ENCODE measurements at places on chromosomes 3 and 15.

DNA sequence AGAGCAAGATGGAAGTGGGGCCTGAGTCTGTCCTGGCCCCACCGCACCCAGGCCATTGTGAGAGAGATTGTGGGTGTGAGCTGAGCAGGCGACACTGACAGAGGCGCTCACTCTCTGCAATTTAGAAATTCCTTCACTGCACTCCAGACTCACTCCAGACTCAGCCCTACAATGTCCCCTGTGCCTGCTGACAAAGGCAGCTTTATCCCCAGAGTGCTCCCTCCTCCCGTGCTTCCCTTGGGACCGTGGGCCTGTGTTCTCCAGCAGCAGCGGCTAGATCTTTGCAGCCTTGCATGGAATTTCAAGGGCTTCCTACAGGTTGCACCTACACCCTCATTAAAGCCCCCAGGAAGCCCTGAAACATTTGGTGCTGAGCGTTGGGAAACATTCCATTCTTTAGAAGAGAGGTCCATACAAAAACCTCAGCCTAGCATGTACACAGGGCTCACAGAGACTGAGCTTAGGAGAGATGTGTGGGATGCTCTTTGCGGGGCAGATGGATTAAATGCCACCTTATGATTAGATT, 1.3 kb upstream of the IL16 start:
- no peak for DNase-seq

DNA sequence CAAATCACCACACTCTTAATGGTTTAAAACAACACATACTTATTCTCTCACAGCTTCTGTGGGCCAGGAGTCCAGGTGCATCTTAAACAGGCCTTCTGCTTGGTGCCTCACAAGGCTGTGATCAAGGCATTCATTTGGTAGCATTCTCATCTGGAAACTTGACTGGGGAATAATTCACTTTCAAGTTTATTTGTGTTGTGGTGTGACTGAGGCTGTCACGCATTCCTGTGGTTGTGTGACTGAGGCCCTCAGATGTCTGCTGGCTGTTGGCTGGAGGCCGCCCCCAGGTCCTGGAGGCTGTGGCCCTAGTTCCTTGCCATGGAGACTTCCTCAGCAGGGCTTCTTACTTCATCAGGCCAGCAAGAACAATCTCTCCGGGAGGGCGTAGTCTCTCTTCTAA, 16.9 kb upstream of the FAM3D start:
- DNase-seq = peak; percentile 70

- no peak for DNase-seq
Measured at GRCh38 chr15:30044377-30044776, 38.4 kb upstream of the GOLGA8J start.

GRCh38 chr3:89974903-89975519, 867.6 kb downstream of the EPHA3 start:
- no peak for DNase-seq

DNA sequence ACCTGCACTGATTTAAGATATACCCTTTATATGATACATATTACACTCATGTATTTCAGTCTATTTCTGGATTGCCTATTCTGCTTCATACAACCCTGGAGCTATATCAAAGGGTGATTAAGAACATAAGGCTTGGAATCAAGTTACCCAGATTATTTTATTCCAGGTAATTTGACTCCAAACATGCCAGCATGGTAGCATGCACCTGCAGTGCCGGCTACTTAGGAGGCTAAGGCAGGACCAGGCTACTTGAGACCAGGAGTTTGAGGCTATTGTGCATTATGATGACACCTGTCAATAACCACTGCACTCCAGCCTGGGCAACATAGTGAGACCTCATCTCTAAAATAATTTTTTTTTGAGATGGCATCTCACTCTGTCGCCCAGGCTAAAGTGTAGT, 50.4 kb upstream of the NEO1 start:
- DNase-seq = no peak

- no peak for DNase-seq
Measured at GRCh38 chr3:61861410-61861809, 300.0 kb downstream of the PTPRG start.

- no peak for DNase-seq
Measured at GRCh38 chr15:92531406-92531805, 124.2 kb downstream of the FAM174B start.

DNA sequence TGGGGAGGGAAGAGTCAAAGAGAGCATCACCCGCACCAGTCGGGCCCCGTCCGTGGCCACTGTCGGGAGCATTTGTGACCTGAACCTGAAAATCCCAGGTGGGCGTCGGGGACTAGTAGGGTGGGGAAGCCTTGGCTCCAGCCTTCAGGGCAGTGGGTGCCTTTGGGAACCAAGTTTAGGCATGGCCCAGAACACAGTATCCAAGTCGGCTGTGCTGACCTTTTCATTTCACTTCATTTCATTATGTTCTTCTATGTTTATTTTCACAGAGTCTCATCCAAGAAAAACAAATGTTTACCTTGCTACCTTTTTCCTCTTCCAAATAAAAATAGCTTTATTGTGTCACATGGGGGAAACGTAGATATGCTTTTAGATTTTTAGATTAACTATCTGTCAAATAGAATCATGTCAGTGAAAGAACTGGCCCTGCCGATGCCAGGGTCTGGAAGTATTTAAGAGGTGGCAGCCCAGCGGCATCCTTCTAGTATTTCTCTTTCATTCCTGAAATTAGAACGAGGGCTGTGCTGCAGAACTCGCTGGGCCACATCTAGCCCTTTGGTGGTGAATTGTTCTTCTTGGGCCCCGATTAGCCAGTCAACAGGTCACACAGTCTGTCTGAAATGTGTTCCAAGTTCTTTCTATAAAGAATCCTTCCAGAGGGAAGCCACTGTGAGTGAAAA, 60.5 kb downstream of the DNASE1L3 start:
- DNase-seq = no peak

DNA sequence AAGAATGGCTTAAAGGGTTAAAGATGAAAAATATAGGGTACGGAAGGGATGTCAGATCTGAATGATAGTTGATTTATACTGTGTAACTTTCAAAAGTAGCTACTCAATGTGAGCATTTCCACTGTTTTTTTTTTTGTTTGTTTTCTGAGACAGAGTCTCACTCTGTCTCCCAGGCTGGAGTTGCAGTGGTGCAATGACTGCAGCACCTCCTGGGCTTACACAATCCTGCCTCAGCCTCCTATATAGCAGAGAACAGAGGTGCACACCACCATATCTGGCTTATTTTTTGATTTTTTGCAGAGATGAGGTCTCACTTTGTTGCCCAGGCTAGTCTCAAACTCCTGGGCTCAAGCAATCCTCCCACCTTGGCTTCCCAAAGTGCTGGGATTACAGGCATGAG, 9.9 kb upstream of the PXK start:
- no peak for DNase-seq

GRCh38 chr15:60408463-60408981, 10.7 kb upstream of the ANXA2 start:
- DNase-seq = peak; percentile 59

- DNase-seq = no peak
Measured at GRCh38 chr3:193970773-193971206, 165.2 kb upstream of the HES1 start.

DNA sequence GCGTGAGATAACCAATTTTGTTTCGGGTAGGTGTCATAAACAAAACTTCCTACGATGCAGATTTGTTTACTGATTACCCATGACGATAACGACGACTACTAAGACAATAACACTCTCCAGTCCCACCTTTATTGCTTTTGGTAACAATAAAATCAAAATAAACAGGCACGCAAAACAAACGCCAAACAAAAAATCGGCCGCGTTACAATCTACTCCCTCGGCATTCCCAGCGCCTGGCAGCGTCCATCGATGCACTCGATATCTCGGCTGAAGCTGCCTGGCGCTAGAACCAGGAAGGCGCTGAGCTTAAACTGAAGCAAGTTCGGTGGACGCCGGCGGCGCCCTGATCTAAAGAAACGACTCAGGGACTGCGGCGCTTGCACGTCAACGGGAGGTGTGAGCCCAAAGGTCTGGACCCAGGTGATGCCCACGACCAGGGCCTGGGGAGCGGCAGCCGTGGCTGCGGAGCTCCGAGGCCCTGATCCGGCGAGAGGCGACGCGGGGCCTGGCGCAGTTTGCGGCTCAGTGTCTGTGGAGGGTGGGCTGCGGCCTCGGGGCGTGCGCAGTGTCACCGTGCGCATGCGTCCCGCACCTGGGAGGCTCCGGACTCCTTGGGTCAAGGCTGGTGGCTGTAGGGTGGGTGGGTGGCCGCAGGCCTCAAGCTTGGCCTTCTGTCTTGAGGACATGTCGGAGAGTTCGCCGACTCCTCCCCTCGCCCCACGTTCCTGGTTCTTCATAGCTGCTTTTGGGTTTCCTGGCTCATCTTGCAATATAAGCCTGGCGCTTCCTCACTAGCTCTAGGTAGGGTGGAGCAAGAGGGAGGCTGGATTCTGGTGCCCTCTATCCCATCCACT, at the start of gene RSRC1:
RSRC1 (plus strand) TSS at position 286 of the 854 bp plus-strand sequence. CDS start 12,016 bp downstream, outside the sequence.
- DNase-seq = peak; percentile 88

DNA sequence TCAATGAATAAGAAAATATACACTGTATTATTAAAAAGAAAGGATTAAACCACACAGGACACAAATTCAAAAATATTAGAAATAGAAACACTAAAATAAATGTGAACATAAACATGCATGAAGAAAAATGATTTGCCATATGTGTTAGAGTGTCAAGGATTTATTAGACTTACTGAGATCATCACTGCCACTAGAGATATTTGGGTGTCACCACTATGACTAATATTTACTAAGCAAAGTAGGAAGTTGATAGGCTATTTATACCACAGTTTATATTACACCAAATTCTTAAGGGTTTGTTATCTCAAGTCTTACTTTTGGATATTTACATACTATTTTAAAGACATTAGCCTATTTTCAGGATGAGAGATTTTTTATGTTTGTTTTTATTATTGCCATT, 575.0 kb upstream of the SGO1 start:
- DNase-seq = no peak

- DNase-seq = no peak
Measured at GRCh38 chr3:71441217-71441924, 142.2 kb downstream of the FOXP1 start.

DNA sequence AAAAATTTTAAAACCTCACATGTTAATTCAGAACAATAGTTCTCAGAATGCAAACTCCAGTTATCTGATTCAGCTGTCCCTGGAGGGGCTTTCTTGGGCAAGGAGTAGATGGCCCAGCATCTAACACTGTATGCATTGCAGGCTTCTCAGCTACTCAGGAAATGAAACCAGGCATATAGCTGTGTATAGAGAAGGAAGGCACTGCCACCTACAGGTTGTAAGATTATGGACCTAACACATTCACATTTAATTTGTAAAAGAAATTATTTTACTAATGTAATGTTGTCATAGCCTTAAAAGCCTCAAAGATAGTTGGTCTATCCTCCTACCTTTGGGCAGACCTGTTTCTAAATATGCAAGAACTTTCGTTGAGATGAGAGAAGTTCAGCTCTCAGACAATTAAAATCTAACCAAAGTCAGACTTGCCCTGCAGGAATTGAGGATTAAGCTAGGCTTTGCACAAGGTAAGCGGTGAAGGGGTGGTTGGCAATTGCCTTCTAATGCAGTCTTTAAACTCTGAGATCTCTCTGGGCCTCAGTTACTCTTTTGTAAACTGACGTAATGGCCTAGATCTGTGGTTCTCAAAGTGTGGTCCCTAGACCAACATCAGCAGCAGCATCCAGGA, 132.8 kb upstream of the SLC24A5 start:
- peak; percentile 63 for DNase-seq
